ENCODE measurements at places on chromosomes 5 and 9.

DNA sequence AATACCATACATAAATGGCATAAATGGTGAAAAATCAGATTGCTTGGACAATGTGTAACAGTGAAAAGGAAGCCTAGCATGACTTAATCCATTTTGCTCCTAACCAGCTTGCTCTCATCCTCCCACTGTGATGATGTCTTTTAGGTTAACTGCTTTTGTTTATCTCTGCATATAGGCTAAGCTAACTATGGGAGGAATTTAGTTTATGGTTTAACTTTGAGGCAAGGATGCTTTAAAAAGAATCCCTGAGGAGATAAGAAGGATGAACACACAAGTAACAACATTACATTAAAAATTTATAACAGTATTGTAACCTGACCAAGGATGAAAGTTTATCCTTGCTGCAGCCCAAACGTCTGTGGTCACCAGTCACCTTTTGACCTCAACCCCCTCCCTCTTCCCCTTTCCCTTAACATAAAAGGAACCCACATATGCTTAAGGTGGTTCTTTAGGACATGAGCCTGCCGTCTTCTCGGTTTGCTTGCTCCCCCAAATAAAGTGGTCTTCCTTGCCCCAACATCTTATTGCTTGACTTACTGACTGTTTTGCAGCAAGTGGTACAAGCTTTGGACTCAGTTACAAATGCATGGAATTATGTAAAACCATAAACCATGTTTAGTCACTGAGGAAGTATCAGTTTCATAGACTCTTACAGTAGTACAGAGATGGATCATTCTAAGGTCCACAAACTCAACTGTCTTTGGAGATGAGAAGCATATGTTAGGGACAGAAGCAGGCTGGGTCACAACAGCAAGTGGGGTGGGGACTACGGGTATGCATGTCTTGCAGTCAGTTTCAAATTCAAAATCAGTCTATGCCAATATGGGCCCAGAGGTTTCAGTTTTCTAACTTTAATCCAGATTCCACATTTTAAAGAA lies 31.3 kb downstream of the AGXT2 start:
- DNase-seq, result no peak

DNA sequence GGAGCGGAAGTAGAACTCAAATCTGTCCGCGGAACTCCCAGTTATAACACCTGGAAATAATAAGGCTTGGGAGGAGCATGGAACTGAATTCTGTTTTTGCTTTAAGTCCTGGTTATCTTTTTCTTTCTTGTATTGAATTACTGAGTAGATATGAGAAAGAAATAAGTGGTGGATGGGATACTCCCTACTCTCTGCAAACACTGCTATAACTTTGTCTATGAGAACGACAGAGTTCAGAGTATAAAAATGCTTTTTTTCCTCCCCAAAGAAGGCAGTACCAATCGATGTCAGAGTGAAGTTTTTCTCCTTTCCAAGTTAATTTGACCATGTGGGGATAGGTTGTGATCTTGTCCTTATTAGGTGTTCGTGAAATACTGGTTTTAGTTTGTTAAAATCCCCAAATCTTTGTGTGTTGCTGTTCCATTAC lies 1.2 kb downstream of the RIC1 start:
- DNase-seq, result no peak

DNA sequence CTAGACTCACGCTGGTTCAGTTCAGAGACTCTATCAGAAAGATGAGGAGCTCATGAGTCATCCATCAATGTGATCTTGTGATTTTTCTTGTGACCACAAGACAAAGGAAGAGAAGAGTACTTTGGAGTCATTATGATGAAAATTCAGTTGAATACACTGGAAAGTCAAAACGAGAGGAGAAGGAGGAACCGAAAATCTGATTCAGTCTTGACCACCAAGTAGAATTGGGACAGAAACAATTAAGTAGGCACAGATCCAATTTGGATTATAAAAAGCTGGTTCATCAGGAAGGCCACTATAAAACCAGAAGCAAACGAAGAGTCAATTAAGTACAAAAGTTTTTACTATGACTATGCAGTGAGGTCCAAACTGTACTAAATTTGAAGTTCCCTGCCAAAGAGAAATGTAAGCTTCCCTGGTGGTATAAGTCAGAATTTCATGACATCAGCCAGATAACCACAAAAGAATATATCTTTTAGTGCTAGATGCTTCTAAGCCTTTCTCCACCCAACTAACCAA lies 90.9 kb downstream of the THBS4 start:
- DNase-seq, result no peak

DNA sequence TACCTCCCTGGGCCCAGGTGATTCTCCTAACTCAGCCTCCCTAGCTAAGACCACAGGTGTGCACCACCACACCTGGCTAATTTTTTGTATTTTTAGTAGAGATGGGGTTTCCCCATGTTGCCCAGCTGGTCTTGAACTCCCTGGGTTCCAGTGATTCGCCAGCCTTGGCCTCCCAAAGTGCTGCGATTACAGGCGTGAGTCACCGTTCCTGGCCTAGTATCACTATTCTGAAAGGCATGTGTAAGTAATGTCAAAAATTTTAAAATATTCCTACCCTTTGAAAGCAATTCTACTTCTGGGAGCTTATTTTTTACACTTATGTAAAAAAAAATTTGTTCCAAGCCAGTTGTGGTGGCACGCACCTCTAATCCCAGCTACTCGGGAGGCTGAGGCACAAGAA lies 27.1 kb upstream of the TLE1 start:
- DNase-seq, result no peak

DNA sequence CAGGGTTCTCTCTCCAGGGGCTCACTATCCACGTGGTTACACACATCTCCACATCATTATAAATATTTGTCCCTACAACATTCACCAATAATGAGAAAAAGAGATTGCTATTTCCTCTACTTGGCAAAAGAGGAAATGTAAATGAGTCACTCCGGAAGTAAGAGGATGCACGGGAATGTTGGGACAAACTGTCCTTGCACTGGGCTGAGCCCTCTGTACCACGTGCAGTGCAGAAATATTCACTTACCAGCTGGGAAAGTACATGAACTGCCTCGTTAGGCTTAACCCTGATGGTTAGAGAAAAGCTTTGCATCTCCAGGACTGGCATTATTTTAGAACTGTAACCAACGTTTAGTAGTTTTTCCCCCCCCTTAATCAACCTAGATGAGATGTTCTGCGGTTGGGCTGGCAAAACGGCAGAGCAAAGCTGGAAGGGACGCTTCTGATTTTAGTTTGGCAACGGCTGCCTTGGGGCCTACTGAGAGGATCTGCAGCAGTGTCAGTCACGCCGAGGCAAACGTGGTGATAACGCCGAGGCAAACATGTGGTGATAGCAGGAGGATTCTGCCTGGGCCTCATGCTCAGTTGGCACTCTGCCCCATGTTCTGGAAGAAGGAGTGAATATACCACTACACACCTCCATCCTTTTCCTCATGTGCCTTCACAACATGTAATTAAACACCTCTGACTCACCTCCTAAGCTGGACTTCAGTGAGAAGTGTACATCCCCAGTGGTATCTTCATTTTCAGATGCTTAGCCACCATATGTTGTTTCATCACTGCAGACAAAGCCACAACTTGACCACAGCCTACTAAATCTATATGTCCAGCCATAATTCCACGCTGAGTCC lies 661.4 kb upstream of the KLF4 start:
- DNase-seq, result no peak

- DNase-seq, result no peak
Measured at GRCh38 chr5:123751670-123752069, 239.7 kb downstream of the CSNK1G3 start.

DNA sequence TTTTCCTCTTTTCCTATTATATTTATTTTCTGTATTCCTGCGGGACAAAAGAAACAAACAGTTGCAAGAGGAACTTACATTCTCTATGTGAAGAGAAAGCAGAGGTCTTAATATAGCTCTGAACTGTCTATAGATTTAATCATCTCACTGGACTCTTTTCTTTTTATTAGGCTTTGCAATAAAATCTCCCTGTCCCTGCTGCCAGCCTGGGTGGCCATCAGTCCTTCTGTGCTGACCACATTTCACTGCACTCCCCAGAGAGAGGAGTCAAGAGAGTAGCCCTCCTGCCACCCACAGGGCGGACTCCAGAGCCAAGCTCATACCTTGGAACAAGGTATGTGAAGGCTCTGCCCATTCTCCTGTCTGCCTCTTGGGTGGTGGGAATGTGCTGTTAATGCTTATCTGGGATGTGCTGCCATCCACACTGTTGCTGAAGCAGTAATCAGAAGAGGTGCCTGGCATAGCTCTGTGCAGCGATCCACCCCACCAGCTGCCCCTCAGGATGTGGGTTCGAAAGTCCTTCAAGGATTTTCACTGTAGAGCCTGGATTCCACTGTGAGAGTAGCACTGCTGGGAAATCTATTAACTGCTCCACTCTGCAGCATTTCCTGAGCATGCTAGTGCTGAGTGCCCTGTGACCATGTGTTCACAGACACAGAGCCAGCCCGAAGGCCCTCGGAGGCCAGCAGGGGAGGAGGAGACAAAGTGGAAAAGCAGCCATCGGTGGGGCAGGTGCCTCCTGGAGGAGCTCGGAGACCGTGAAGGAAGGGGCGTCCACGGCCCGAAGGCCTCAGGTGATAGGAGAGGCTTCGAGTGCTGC lies 334.6 kb downstream of the MED10 start:
- DNase-seq, result no peak

- DNase-seq, result no peak
Measured at GRCh38 chr5:140672455-140673186, 755 bp downstream of the DND1 start.

DNA sequence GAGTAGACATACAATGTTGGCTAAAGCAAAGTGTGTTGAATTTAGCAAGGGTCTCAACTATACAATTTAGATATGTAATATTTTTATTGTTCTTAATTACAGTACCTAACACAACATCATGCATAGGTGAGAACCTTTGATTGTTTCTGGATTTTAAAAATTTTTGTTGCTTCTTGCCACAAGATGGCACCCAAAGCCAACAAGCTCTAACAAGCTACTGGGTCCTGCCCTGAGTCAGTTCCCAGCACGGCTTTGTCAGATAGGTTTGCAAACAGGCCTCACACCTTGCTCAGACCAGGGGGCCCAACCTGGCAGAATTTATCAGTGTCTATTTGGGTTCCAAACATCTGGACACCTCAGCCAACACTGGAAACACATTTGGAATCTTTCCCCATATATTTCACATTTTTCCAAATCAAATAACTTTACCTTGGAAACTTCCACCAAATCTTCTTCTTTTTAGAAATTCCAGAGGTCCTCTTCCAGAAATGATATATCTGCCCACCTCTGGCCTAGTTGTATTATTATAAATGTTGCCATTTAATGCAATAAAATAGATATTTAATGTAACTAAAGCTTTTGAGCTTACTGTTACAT lies 49.5 kb upstream of the EGFLAM start:
- no peak for DNase-seq

DNA sequence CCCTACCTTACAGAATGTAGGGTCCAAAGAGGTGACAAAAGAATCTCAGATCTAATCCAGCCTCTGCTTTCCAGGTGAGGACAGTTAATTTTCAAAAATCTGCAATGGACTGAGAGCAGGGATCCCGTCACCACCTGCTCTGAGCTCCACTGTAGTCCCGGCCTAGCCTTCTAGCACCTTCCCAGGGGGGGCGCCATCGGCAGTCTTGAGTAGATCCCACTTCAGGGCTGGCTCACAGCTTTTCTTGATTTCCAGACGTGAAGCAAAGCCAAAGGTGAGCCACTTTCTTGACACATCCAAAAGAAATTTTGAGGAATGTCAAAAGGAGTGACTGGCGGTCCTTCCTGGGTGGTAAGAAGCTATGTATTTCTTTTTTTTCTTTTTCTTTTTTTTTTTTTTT lies 114.1 kb downstream of the SYK start:
- peak; percentile 20 for DNase-seq

GRCh38 chr5:160649304-160649703 lies 202.7 kb downstream of the ATP10B start:
- DNase-seq, result no peak

DNA sequence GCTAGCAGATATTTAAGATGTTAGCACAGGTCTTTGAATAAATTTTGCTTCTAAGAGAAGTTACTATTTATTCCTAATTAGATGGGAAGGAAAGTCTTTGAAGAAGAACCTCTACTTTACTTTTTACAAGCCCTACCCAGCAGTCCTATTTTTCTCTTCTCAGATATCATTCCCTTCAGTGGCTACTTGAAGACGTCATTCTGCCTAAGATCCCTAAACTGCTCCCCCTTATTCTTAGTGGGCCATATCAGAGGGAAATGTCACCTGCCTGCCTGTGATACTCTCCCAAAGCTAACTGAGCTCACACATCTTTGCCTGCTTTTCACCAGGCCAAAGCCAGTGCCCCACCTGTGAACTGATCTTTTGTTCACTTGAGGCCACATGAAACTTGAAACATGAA lies 16.5 kb upstream of the TMED9 start:
- no peak for DNase-seq

DNA sequence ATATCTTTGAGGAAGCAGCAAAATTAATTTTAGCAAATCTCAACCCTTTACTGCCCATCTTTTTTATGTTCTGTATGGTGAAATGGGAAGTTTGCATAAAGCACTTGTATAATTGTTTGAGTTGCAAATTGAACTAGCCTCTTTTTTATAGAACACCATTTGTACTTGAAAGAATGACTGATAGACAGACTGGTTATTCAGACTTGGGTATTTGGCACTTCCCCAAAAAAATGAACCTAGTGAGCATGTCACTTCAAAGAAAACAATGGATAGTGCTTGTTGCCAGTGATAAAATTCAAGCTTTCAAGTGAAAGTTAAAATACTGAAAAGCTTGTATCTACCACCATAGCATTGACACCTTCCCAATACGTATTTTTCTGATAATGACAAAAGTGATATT lies 115.8 kb downstream of the ERCC6L2 start:
- no peak for DNase-seq

DNA sequence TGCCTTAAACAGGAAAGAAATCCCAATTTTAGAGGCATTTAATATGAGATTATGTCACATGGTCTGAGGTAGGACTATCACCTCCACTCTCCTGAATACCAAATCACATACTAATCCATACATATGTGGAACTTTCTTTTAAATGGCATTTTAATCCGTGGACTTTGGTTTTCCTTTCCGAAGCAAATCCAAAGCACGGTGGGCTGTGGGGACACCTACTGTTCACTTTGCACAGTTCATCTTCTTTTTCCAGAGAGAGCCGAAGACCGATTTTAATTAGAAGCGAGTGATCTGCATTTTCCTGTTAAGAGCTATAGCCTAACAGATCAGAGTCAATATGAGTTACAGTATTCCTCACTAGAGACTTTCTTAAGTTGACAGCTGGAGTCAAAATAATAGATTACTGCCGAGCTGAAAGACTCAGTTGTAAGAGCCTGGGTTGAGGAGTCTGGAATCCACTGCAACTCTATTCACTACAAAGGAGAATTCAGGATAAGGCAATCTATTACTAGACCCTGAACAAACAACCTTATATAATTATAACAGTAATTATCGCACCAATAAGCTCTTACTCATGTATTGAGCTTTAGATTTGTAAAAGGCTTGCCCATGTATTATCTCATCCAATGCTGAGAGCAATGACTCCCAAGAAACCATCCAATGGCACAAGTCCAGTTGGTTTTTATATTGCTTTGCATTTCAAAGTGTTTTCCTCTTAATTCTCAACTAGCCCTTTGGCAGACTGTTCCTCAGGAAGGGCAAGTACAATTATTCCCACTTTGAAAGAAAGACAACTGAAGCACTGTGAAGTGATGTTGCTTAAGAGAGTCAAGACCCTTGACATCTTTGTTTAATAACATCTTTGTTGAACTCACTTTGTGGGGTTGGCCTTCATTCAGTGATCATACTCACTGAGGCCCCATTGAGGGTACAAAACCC lies 144.7 kb downstream of the TRPM6 start:
- no peak for DNase-seq
